Stimulated activated CD4-positive, alpha-beta T cell treated with anti-CD3 and anti-CD28 coated beads, Interleukin-12 subunit alpha, Interleukin-12 subunit beta, amount 100 ng/mL, for 4 hours (primary cell): ENCODE measurements at places on chromosomes 2 and 18.

GRCh38 chr2:499726-500125 is 177.5 kb downstream of the TMEM18 start:
- DNase-seq: no peak

DNA sequence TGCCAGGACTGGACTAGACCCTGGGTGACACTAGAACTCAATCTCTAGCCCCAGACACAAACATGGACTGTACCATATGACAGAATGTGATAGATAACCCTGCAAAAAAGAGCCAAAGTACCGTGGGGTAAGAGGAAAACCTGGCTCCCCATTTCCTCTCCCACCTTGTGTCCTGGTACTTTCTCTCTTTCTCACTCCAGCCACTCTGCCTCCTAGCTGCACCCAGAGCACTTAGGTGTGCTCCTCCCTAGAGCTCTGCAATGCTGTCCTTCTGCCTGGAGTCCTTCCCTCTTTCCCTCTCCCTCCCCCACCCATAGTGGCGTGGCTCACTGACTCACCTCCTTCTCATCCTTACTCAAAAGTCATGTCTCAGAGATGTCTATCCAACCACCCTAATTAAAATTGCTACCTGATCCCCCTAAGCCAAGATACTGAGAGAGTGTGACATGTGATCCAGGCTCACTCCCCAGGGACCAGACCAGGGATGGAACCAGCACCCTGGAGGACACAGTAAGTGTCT is 171.3 kb downstream of the LOXHD1 start:
- DNase-seq: no peak

- DNase-seq: no peak
Observed at GRCh38 chr18:27005589-27005988, 140.1 kb upstream of the AQP4 start.

DNA sequence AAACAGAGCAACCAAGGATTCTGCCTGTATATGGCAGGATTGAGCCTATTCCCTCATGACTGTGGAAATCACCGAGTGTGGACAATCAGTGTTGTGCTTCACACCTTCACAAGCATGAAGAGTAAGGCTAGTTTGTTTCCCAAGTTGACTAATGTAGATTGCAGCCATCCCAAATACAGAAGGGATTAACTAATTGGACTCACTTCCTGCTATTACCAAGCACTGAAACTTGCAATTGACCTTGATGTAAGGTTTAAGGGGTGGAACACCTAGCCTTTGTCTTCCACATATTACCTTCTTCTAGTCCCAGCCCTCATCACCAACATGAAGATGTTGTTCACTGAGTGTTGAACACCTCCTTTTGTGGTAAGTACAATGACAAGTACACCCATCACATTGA is 120.9 kb upstream of the RND3 start:
- no peak for DNase-seq

- no peak for DNase-seq
Observed at GRCh38 chr2:28394331-28394877, 1.7 kb downstream of the FOSL2 start.

DNA sequence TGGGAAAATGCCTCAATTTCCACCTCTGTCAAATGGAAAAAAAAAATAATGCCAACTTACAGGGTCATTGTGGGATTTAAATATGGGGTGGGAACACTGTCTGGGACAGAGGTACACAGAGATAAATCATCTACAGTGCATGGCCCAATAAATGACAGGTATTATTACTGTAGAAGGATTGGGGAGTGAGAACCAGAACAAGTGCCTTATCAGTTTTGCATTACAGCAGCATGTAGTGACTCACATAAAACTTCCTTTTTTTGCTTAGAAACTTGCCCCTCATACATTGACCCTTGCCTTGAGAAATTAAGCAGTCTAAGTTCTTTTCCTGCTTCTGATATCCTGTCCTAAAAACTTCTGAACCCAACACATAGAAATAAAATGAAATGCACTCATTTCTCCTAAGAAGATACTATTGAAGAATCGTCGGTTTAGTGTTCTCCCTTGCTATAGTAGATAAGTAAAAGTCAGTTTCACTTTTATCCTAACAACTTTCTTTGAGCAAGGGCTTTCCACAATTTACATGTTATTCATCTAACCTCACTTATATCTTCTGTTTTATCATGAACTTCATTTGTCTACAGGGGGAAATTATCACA is 121.0 kb upstream of the HAAO start:
- DNase-seq: no peak

GRCh38 chr2:196407675-196408264 is 231.7 kb upstream of the CCDC150 start:
- DNase-seq: no peak
